Left ventricle myocardium inferior (tissue), 1 donor: ENCODE measurements at places on chromosomes 7 and 10. TPM values are rescaled to one million over a fixed set of nuclear protein-coding genes. Genes with fewer than 3 reads are reported as not detected.
A peak's percentile ranks its signal among the peaks of the same experiment; 100 is the strongest.

DNA sequence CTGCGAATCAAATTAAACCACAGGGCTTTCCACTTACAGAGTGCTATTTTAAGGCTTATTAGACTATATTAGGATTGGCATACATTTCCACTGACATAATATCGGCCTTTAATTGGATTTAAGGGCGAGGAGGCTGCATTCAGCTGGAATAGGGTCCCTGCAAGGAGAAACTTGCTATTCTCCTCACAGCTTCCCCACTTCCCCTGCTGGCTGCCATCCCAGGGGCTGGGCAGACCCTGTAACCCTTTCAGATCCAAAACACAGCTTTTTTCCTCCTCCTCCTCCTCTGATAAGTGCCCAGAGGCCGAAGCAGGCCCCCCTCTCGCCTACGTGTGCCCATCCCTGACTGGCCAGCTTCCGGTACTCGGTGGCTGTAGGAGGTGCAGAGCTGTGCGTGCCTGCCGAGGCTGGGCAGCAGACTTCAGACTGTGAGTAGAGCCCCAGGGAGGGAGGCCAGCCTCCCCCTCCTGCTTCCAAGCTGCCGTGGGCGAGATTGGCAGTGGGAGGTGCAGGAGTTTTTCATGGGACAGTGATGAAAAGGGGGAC lies 224.2 kb downstream of the PLXNA4 start:
- DNase-seq = no peak

GRCh38 chr7:35705932-35706461 lies 11.1 kb upstream of the HERPUD2 start:
- DNase-seq = no peak

DNA sequence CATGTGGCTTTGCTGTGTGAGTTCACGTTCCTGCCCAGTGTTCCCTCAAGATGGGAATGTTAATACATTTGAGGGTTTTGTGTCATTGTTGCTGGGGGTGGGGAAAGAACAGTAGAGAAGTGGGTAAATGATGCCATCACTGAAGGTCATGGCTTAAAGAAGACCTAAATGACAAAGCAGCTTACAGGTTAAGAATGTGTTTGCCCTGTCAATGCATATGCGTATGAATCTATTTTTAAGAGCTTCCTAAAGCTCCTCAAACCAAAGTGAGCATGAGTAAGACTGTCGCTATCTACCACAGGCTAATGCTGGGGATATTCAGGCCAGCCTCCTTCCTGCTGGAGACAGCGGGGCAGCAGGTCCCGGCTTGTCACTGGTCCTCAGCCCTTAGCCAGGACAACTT lies 162.9 kb downstream of the CREB5 start:
- no peak for DNase-seq

- DNase-seq = peak; percentile 27
Observed at GRCh38 chr10:70523057-70523456, 44.5 kb downstream of the PALD1 start.

- DNase-seq = no peak
Observed at GRCh38 chr10:47021850-47022249, 110.6 kb downstream of the PTPN20 start.

DNA sequence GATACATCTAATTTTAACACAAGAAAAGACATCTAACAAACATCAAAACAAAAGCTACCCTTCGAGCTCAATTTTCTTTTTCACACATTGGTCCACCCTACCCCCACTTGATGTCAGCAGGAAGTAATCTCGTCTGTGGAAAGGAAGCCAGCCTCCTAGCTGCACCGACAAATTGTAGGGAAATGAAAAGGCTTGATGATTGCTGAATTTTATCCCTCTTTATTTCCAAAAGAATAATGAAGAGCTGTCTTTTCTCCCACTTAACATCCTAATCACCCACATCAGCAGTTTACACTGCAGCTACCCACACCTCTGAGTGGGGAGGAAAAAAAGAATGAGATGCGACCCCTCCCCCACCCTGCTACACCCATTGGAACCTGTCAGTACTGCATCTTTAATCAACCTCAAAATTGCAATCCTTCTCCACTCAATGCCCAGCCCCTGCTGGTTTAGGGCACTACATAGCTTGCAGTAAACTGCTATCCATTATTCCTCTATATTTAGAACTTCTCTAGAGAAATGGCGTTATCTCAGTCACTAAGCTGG lies 10.6 kb upstream of the CPVL start:
- DNase-seq = no peak

DNA sequence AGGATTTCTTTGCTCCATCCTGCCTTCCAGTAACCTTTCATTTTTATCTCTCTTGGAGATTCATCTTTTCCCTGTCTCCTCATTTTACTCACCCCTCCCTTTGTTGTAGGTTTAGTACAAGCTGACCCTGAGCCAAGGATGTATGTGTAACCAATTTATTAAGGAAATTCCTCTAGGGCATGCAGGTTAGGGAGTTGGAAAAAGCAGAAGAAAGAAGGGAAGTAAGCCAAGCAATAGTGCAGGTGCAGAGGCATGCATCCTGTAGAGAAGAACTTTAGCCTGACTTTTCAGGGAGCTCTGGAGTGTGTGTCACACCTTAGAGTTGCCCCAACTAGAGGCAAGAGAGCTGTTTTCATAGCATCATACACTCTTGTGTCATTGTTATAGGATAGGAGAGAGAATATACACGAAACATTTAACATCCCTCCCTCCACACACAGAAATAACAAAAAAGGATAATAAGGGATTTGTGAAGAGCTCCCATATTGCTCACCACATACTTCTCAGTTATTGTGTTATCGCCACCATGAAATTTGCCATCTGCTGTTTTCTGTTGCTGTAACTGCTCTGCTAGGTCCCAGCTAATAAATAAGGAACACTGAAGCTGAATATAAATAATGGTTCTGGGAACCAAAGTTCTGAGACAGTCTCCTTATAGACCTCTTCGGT lies 21.8 kb upstream of the SEMA3C start:
- DNase-seq = no peak

- DNase-seq = no peak
Observed at GRCh38 chr7:19815546-19815945, 42.1 kb upstream of the TMEM196 start.

- no peak for DNase-seq
Observed at GRCh38 chr7:151807846-151808245, 69.1 kb downstream of the PRKAG2 start.

DNA sequence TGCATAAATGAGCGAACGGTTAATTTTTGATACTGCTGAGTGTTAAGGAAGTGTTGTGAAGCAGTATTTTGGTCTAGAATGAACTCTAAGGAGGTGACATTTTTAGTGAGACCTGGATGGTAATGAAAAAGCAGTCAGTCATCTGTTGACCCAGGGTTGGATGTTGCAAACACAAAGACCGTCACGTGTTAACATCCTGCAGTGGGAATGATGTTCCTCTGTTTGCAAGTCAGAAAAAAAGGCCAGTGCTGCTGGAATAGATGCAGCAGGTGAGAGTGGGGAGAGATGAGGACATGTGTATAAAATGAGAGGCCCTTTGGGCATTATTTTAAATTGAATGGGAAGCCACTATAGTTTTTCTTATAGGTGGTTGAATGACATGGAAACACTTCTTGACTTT lies 39.3 kb downstream of the INSYN2A start:
- no peak for DNase-seq

DNA sequence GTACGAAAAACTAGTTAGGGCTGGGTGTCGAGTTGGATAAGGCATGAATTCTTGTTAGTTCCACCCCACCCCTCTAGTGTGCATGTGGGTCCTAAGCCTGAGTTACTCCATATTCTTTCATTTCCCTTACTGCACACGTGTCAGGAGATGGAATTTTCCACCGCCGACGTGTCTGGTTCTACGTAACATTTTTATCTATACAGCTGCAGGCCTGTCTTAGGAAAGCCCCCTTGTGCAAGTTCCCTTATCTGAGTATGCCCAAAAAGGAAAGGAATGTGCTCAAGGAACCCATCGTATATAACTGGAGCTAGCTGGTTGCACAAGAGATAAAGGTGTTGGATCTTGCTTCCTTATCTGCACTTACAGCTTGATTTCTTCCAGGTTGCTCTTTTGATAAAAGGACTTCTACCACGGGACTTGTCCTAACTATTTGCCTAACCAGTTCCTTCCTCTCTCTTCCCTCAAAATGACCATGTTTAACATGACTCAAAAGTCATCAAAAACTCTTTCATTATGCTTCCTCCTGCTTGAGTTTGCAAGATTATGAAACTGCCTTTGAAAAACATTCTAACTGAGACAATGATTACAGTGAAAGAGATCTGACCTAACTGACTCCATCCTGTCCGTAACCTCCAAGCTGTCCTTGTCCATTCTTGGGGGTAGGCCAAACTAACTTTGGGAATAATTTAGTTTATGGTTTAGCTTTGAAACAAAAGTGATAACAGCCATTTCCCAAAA lies 181.4 kb downstream of the AKR1D1 start:
- DNase-seq = no peak

- no peak for DNase-seq
Observed at GRCh38 chr10:120186506-120186905, 270.5 kb upstream of the PLPP4 start.

DNA sequence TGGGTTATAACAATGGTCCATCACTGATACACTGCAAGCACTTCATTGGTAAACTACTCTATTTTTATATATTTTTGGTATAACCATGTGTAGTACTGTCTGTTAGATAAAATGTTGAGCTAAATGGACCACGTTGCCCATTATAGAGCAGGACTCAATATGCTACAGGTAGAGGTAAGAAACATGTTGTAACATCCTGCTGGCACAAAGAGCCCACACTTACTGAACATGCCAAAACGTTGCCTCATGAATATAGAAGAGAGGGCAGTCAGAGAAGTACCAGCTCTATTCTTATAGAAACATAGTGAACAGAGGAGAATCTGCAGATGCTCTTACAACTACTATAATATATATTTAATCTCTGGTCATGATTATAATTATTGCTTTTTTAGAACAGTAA lies 18.4 kb upstream of the MET start:
- DNase-seq = no peak

Gene C10orf143
- 1.7 TPM for total RNA-seq

Gene CXCL12
- 130 TPM for total RNA-seq

Gene GRM3
- total RNA-seq = not detected

Gene NPFFR1
- total RNA-seq = not detected

Gene CALHM1
- not detected for total RNA-seq

Gene SMKR1
- not detected for total RNA-seq

Gene CHST12
- total RNA-seq = 15.3 TPM

Gene SPDYE1
- not detected for total RNA-seq

Gene OR2A5
- not detected for total RNA-seq
